HFFc6 (cell line): ENCODE measurements at places on chromosomes 2 and 18.

GRCh38 chr2:10303694-10304378, 1.1 kb downstream of the HPCAL1 start:
- H3K4me1 ChIP-seq: peaks cover 22% of the 10 kb centered on the region
- peak; percentile 33 for DNase-seq

DNA sequence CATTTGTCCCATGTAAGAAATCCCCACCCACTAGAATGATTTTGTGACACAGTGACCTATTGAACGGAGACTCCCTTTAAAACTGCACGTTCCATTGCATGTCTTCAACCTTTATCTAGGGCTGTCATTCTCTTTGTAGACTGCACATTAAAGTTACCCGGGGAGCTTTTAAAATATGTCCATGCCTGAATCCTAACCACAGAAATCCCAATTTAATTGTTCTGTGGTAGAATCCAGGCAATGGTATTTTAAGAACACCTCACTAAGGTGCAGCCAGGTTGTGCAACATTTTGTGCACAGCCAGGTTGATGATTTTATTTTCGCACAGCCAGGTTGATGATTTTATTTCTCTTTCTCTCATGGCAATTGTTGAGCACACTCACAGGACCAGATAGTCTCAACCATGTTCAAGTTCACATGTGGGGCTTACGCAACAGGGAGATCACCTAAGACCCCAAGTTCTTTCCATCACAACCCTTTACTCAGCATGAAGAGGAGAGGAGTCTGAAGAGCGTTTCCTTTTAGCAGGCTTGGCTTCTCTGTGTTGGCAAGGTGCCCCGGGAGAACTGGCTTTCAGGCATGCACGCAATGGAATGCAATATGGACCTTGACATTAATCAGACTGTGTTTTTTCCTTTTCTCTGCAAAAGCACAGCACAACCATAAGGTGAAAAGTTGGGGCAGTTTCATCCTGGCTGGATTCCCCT, 467.3 kb upstream of the ETAA1 start:
- DNase-seq: peak; percentile 66
- no peaks in the 10 kb centered on the region for H3K27me3 ChIP-seq
- H3K4me3 ChIP-seq: peak overlapping the region; percentile 23; the same call in 1 of the 2 replicates
- H3K27ac ChIP-seq: peak overlapping the region; percentile 42
- H3K4me1 ChIP-seq: peaks cover 32% of the 10 kb centered on the region

DNA sequence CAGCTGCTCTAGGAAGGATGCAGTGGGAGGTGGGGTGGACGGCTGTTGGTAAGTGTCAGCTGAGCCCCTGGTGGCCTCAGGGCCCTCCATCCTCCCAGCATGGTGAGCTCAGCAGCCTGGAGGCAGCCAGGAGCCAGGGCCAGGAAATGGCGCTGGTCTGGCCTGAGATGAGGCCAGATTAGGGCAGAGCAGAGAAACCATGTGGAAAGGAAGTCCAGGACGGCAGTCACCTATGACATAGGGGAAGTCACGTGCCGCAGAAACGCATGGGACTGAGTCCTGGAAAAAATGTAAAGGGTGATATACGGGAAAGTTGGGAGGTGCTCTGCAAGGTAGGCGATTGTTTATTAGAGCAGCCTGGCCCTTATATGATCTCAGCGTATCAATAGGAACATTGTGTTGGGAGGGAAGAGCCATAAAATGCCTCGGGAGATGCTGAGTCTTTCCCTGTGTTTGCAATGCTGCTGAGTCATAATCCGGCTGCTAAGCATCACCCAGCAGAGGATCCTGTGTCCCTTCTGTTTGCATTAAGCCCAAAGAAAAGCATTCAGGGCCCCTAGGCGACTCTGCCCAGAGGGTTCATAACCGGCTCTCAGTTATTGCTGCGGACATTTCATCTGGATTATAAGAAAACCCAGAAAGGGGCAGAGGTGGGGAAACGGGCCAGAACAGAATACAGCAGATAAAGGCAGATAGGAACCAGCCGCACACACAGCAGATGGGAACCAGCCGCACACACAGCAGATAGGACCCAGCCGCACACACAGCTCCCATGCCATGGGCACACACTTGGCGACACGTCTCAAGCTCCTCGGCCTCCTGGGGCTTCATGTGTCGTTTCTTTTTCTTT, 30.3 kb upstream of the B3GNT7 start:
- peaks cover 3% of the 10 kb centered on the region for H3K27me3 ChIP-seq
- H3K27ac ChIP-seq: peak overlapping the region; percentile 99
- 0 out of 2 replicates have a peak, but pooled peaks cover 7% of the 10 kb centered on the region for H3K36me3 ChIP-seq
- peak; percentile 90 for DNase-seq

DNA sequence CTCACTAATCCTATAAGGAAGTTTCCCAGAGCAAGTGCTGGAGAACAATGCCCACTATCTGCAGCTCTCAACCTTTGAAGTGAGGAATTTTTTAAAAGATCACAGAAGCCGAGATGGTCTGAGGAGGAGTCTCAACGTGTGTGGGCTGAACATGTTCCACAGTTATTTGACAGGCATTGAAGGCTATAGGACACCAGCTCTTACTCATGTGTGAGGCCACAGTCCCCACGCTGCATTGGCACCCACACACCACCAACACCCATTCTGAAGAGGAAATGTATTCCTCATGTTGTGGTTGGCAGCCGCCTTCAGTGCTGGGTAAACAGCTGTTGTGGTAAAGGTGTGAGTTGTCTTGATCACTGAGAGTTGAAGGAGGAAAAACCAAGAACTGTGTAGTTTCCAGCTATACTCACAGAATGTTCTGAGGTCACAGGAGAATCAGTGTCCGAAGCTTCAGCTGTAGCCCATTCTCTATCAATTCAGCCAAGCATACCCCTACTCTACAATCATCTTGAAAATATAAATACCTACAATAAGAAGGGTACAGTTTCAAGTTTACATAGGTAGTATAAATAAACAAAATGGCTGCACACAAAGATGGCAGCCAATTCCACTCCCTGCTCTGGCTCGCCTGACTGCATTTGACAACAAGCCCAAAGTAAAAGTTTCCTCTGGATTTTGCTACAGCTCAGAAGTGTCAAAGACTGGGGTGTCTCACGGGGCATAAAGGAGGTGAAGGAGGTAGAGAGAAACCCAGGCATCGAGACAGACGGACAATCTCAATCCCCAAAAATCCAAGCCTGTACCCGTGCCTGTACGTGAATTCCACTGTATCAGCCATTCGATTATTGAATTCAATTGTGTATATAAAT, 12.1 kb downstream of the CD226 start:
- no peak overlapping the region for H3K27ac ChIP-seq
- no peaks in the 10 kb centered on the region for H3K27me3 ChIP-seq
- no peak overlapping the region for H3K4me3 ChIP-seq
- H3K36me3 ChIP-seq: peaks cover 4% of the 10 kb centered on the region; the same call in 1 of the 2 replicates

DNA sequence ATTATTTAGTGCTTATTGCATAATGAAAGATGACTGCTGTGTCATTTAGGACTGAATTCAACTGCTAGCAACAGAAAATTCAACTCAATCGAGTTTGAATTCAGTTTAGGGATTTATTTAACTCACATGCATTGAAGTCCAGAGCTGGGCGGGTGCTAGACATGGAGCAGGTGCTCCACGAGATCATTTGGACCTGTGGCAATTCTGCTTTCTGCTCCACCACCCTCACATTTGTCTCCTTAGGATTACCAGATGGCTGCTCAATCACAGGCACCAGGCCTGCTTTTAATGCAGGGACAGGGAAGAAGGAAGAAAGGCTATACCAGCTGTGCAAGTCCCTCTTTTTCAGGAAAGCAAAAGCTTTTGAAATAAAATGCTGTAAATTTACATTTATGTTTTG, 572.9 kb upstream of the SLC8A1 start:
- DNase-seq: no peak
- H3K36me3 ChIP-seq: no peaks in the 10 kb centered on the region
- H3K4me1 ChIP-seq: no peaks in the 10 kb centered on the region; the same call in 1 of the 2 replicates

GRCh38 chr18:47791461-47791985, 138.9 kb downstream of the SMAD2 start:
- no peaks in the 10 kb centered on the region for H3K36me3 ChIP-seq
- H3K27me3 ChIP-seq: peaks cover 20% of the 10 kb centered on the region
- DNase-seq: no peak
- H3K4me3 ChIP-seq: no peak overlapping the region
- H3K4me1 ChIP-seq: no peaks in the 10 kb centered on the region

GRCh38 chr2:121363632-121364420, 78.8 kb upstream of the TFCP2L1 start:
- peaks cover 55% of the 10 kb centered on the region for H3K36me3 ChIP-seq
- peak; percentile 76 for DNase-seq
- H3K27me3 ChIP-seq: peaks cover 3% of the 10 kb centered on the region
- H3K27ac ChIP-seq: peak overlapping the region; percentile 96
- H3K4me3 ChIP-seq: peak overlapping the region; percentile 55; the same call in 1 of the 2 replicates

DNA sequence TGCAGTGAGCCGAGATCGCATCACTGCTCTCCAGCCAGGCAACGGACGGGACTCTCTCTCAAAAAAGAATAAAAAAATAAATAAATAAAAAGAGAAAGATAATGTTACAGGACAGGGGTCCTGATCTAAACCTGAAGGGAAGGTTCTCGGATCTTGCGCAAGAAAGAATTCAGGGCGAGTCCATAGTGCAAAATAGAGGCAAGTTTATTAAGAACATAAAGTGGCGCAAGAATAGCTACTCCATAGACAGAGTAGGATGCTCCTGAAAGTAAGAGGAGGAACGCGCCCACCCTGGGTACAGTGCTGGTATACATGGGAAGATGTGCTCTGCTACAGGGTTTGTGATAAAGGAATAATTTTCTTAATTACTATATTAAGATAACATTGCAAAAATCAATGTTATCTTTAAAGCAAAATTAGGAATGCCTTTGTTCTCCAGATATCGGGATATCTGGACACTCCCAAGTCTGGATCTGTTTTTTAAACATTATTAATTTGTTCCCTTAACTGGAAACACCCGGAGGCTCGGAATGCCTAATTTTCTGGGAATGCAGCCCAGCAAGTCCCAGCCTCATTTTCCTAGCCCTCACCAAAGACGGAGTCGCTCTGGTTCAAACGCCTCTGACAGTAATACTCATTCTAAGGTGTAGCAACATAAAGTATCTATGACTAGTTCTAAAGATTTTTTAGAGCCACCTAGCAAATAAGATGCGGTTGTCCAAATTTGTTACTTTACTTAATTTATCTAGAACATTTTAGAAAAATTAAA, 38.8 kb downstream of the ACSL3 start:
- H3K36me3 ChIP-seq: peaks cover 10% of the 10 kb centered on the region
- H3K4me1 ChIP-seq: peaks cover 66% of the 10 kb centered on the region
- peak overlapping the region; percentile 49; the same call in 1 of the 2 replicates for H3K27ac ChIP-seq
- H3K4me3 ChIP-seq: no peak overlapping the region; the same call in 1 of the 2 replicates
- peaks cover 3% of the 10 kb centered on the region; the same call in 1 of the 2 replicates for H3K27me3 ChIP-seq

DNA sequence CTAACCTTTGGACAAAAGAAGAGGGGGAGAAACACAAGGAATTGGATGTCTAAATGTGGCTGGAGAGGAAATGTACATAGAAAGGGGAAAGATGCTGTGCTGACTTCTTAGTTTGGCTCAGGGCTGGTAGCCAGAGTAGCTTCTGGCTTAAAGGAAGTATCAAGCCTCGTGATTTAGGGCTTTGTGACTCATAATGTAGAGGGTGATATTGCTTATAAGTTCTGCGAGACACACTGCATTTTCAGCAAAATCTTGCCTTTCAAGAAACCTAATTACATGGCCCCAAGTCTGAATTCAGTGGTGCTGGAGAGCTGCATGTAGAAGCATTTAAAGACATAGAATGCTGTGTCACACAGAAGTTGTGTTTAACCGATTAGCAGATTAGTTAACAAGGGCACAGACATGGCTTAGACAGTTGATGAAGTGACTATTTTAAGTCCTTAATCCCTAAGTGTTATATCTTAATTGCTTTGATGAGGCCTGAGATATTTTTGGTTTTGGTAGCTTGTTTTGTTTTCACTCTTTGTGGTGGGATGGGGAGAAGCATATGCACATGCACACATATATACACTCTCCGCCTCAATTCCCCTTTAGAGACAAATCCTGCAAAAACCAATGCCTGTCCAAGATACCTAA, 66.4 kb downstream of the EPAS1 start:
- peaks cover 34% of the 10 kb centered on the region for H3K36me3 ChIP-seq
- no peak overlapping the region for H3K4me3 ChIP-seq

GRCh38 chr2:170255971-170256370, 78.0 kb downstream of the MYO3B start:
- no peak overlapping the region for H3K27ac ChIP-seq
- no peak overlapping the region for H3K4me3 ChIP-seq
- no peaks in the 10 kb centered on the region for H3K4me1 ChIP-seq
- DNase-seq: peak; percentile 5
- H3K27me3 ChIP-seq: no peaks in the 10 kb centered on the region; the same call in 1 of the 2 replicates

DNA sequence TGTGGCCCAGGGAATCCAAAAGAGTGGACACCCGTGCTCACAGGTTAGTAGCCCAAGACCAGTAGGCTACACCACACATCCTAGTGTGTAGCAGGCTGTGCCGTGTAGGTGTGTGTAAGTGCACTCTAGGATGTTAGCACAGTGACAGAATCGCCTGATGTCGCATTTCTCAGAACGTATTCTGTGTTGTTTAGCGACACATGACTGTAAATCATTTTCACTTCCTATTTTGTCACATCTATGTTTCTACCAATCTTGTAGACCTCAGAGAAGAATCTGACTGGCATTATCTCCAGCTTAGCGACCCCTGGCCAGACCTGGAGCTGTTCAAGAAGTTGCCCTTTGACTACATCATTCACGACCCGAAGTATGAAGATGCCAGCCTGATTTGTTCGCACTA, 45.1 kb downstream of the NTSR2 start:
- H3K4me3 ChIP-seq: no peak overlapping the region
- peaks cover 65% of the 10 kb centered on the region for H3K27me3 ChIP-seq
- H3K27ac ChIP-seq: no peak overlapping the region
- H3K4me1 ChIP-seq: no peaks in the 10 kb centered on the region
- H3K36me3 ChIP-seq: no peaks in the 10 kb centered on the region

GRCh38 chr2:64780041-64780440, 126.3 kb upstream of the SERTAD2 start:
- peaks cover 27% of the 10 kb centered on the region for H3K36me3 ChIP-seq
- peak; percentile 32 for DNase-seq
- H3K27me3 ChIP-seq: no peaks in the 10 kb centered on the region
- peak overlapping the region; percentile 65 for H3K4me3 ChIP-seq
- peak overlapping the region; percentile 94 for H3K27ac ChIP-seq
- H3K4me1 ChIP-seq: peaks cover 51% of the 10 kb centered on the region

- no peak overlapping the region for H3K4me3 ChIP-seq
- H3K27me3 ChIP-seq: no peaks in the 10 kb centered on the region
- no peak overlapping the region for H3K27ac ChIP-seq
- H3K36me3 ChIP-seq: no peaks in the 10 kb centered on the region
Measured at GRCh38 chr2:199777315-199777714, 73.7 kb downstream of the FTCDNL1 start.

DNA sequence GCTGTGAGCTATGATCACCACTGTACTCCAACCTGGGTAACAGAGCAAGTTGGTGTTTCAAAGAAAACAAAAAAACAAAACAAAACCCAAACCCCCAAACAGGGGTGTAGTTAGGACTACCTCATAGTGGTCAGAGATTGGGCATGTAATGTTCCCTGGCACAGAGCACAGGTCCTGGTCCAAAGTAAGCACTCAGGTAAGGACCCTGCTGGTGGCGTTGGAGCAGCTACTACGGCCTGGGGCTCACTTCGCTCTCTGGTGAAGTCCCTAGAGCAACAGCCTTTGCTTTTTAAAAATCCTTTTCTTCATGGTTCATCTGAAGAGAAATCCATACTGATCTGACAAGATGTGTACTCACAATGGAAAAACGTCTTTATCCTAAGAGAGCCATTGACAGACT, 130.4 kb downstream of the ZNF236 start:
- no peak overlapping the region for H3K4me3 ChIP-seq
- H3K27ac ChIP-seq: no peak overlapping the region
